ENCODE measurements at places on chromosomes 2 and 18.

GRCh38 chr2:222294996-222295367 is 3.8 kb downstream of the PAX3 start:
- no peak for DNase-seq

GRCh38 chr18:58671632-58672564 is 633 bp downstream of the MALT1 start:
- no peak for DNase-seq

DNA sequence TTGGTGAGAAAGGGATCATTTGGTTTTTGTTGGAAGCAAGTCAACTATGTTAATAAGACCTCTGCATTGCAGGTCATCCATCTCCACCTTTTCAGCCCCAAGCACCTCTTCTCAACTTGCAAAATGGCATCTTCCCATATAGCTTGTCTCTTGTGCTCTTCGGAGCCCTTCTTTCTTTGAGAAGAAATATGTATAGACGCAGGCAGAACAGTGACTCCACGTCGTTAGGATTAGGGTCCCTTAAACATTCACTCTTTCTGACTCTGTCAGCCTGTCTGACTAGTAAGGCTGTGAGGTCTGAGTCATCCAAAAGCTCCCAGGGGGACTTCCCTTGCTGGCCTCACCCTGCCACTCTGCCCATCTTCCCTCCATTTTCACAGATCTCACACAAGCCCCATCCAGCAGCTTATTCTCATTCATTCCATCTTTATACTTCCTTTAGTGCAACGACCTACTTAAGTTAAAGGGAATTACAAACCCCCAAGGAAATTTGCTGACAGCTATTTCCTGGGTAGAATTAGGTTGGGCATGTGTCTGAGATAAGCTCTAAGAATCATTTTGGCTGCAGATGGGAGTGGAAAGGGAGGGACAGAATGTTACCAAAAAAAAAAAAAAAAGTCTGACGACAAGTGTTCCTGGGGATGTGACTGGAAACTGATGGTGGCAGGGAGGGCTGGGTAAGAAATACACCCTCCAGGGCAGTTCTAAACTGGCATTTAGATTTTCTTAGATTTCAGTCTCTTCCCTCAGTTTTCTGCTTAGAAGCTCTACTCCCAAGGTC is 37.7 kb upstream of the MEX3C start:
- no peak for DNase-seq

GRCh38 chr2:6069381-6069780 is 377.2 kb downstream of the SOX11 start:
- no peak for DNase-seq

GRCh38 chr2:110126086-110126773 is 10.6 kb upstream of the MALL start:
- DNase-seq = no peak

GRCh38 chr2:239399921-239400595 is 762 bp downstream of the HDAC4 start:
- DNase-seq = no peak

GRCh38 chr2:230447455-230448451 is 31.8 kb downstream of the SP100 start:
- DNase-seq = no peak

- DNase-seq = no peak
Observed at GRCh38 chr2:221034026-221034701, 537.9 kb downstream of the EPHA4 start.

GRCh38 chr2:38850045-38850444 is 25.7 kb downstream of the DHX57 start:
- DNase-seq = no peak

DNA sequence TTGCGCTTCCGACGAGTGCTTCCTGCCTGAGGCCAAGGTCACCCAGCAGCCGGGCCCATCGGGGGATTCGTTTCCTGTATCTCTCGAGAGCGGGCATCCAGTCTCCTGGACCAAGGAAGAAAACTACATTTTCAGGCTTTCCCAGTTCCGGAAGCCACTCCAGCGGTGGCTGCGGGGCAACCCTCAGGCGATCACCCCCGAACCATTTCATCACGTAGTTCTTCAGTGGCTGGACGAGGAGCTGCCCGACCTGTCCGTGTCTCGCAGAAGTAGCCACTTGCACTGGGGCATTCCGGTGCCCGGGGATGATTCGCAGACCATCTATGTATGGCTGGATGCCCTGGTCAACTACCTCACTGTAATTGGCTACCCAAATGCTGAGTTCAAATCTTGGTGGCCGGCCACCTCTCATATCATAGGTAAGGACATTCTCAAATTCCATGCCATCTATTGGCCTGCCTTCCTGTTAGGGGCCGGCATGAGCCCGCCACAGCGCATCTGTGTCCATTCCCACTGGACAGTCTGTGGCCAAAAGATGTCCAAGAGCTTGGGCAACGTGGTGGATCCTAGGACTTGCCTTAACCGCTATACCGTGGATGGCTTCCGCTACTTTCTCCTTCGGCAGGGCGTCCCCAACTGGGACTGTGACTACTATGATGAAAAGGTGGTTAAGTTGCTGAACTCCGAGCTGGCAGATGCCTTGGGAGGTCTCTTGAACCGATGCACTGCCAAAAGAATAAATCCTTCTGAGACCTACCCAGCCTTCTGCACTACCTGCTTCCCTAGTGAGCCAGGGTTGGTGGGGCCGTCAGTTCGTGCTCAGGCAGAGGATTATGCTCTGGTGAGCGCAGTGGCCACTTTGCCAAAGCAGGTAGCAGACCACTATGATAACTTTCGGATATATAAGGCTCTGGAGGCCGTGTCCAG is 1.0 kb downstream of the MARS2 start:
- DNase-seq = no peak

DNA sequence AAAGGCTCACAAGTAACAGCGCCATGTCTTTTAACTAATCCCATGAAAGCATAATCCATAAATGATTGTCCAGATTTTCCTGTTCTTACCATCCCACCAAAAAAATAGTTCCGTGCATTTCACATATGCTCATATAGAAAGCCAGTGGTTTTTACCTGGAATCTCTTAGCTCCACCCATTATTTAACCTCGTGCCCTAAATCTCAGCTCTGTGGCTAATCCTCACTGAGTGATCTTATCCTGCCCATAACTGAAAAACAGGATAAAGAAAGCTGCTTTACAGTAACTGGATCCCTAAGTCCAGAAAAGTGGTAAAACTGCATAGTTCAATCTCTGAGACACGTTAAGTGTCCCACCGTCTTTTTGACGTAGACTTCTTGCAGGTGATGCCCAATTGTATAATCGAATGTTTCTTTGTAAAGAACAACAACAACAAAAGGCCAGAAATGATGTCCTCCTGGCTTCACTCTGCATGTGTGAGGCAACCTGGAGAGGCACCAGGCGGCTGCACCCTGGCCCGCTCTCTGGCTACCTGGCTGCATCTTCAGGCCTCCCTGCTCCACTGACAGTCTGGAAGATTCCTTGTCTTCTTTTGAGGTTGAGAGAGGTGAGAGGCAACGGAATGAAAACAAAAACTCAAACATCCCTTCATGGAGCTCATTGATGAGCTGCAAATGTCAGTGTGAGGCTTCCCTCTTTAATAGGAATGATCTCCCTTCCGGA is 38.6 kb downstream of the FEZ2 start:
- DNase-seq = no peak

- DNase-seq = no peak
Observed at GRCh38 chr2:160332318-160332717, 132.2 kb upstream of the ITGB6 start.

DNA sequence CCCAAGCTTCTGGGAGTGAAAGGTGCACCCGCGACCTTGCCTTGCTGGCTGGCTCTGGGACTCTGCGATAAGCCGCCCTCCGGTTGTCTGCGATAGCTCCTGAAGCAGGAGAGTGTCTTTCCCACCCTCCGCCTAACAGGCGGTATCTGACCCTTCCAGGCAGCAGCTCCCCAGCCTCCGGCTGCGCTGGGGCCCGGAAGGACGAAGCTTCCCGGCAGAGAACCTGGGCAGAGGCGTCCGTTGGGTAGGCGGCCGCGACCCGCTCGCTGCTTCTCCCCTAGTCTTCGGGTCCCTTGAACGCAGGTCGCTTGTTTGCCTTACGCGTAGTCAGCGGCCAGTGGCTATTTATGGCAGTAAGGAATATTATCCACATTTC is 446 bp upstream of the RHBDD1 start:
- no peak for DNase-seq

Data from GM04504 (cell line).